ENCODE measurements at places on chromosomes 4 and X. TPM values are rescaled to one million over a fixed set of nuclear protein-coding genes. Genes with fewer than 3 reads are reported as not detected.

Gene PRICKLE3
- total RNA-seq, result 15.0 TPM

Gene ACSL4
- total RNA-seq, result 124 TPM

Gene IL2
- total RNA-seq, result not detected

Gene NLRP2B
- total RNA-seq, result not detected

Gene TLR10
- not detected for total RNA-seq

Gene SPATA18
- total RNA-seq, result 32.6 TPM

Gene RAB28
- total RNA-seq, result 16.5 TPM

Gene REELD1
- not detected for total RNA-seq

Measured in smooth muscle cell of the pulmonary artery (primary cell).